ENCODE measurements at places on chromosomes 13 and 19.
A peak's percentile ranks its signal among the peaks of the same experiment; 100 is the strongest.

GRCh38 chr13:44402899-44403445 is 29.3 kb downstream of the SERP2 start:
- DNase-seq, result no peak

GRCh38 chr13:99013951-99014350 is 36.1 kb upstream of the DOCK9 start:
- DNase-seq, result no peak

DNA sequence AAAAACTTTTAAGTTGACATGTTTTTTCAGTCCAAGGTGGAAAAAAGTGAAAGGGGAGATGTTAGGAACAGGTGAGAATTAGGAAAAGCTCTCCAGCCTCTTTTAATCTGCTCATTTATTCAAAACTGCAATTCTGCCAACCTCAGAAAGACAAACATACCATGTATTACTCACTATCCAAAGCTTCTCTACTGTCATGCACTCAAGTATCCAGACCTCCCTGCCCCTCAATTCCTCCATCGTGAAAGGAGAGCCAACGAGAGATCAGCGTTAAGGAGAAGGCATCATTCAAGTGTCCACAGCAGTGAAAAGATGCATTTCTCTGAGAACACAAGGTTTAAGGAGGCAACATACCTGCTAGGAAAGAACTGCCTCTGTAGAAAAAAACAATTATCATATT is 24.5 kb downstream of the DIAPH3 start:
- DNase-seq, result peak; percentile 30

DNA sequence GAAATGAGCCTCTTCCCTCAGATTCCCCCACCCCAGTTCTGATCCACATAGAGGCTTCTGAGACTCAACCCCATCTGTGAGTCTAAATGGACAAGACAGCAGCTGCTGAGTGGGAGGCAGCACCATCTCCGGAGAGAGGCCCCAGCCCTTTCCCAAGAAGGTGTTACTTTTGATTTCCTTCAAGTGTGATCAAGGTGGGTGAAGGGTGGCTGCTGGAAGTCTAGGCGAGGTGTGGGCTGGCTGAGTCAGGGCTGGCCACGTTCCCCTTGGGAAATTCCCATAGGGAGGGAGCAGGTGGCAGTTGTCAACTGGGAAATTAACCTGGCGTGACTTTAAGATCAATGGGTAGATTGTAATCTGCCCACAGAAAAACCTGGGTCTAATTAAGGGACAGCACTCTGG is 148.0 kb downstream of the FOXO1 start:
- DNase-seq, result peak; percentile 93

DNA sequence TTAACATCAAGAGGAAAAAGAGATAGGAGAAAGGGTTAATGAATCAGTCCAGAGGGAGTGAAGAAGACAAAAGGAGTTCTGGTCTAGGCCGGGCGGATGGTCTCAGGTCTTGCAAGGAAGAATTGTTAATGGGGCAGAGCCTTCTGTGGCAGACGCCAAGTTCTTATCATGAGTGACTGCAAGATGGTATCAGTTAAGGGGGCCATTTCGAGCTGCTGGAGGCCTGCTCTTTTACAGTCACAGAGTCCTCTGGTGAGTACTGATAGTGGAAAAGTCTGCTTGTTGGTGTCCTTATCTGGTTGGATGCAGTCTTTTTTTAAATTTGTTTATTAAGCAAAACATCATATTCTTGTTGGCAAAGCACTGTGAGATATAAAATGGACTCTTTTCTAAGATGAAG is 590.9 kb upstream of the SGCG start:
- DNase-seq, result no peak

DNA sequence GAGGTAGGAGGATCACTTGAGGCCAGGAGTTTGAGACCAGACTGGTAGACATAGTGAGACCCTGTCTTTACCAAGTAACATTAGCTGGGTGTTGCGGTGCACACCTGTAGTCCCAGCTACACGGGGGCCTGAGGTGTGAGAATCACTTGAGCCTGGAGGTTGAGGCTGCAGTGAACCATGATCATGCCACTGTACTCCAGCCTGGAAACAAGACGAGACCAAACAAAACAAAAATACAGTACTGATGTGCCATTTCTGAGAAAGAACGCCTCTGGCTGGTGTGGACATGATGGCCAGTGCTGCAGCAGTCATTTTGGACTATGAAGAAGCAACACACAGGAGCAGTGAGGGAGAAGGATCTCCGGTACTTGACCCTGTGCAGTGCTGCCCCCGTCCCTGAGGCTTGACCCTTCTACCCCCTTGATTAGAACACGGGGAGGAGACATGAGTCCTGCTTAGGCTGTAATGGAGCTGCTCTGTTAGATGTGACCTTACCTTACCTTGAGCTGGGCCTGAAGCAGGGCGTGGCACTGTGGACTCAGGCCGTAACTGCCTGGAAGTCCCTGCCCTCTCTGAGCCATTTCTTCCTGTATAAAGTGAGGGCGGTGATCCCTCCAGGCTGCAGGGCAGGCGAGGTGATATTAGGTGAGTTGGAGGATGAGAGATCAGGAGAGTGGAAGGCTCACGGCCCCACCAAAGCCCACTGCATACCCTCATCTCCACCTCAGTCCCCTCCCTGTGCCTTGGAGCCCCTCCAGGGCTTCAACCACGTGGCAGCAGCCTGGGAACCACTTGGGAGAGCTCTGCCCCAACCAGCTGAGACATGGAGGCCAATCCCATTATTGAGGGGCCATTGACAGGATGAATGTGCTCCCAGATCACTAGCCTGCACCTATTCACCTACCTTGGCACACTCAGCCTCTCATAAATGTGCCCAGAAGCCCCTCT is 5.9 kb downstream of the RPL18A start:
- peak; percentile 54 for DNase-seq

- no peak for DNase-seq
Measured at GRCh38 chr19:51551673-51552432, 19.2 kb upstream of the ZNF175 start.

DNA sequence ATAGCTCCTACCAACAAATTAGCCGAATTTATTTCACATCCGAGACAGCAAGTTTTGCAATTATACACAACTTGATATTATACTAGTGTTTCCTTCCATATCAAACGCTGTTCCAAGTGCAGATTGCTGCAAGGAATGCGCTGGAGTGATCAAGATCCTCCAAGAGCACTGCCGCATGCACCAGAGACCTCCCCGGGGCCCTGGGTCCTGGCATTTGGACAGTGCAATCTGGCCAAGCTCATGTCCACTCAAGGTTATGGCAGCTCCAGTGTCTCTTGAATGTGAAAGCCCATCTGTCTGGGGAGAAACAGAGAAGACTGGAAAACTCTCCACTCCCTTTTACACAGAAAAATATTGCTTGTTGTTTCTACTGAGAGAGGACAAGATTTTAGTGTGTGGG is 111.9 kb downstream of the HSPH1 start:
- DNase-seq, result no peak

GRCh38 chr13:28579322-28579721 is 79.6 kb upstream of the POMP start:
- peak; percentile 57 for DNase-seq

GRCh38 chr13:94291631-94292322 is 187.7 kb downstream of the DCT start:
- DNase-seq, result no peak

DNA sequence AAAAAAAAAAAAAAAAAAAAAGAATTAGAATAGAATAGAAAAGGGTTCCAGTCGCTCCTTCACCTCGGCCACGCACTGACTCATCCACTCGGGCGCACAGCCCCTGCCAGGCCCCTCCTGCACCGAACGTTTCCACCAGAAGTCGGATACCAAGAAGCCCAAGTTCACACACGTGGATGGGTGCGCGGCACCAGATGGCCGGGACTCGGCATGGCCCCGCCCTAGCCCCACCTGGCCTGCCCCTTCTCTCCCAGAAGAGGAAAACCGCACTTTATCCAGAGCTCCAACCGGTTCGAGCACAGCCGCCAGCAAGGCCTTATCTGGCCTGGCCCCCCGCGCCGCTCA is 5.9 kb downstream of the PRR36 start:
- no peak for DNase-seq

GRCh38 chr19:12237143-12237839 is 57.4 kb downstream of the ZNF44 start:
- DNase-seq, result no peak

GRCh38 chr13:99322297-99323103 is 15.3 kb upstream of the GPR183 start:
- DNase-seq, result peak; percentile 50

All from kidney tubule cell (primary cell).